ENCODE measurements at places on chromosomes 6 and 20.

- no peak for DNase-seq
These were observed 13.7 kb downstream of the RAET1E start for GRCh38 chr6:149884215-149884614.

DNA sequence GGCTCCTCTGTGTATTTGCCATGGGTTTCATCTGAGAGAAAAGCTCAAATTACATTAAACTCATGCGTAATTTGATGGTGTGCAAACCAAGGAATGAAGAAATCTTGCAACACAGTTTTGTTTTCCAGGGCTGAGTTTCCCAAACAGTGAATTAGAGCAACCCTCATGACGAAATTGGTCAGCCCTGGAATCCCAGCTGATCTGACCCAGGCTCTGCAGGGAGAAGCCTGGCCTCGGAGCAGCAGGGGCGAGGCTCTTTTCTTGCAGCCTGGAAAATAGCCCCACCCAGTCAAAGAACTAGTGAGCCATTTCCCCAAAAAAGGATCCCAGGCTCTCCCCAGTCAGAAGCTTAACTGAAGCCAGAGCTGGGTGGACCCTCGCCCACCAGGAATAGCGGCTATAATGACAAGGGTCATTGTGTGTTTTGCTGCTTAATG lies 107.3 kb upstream of the SNX9 start:
- no peak for DNase-seq

DNA sequence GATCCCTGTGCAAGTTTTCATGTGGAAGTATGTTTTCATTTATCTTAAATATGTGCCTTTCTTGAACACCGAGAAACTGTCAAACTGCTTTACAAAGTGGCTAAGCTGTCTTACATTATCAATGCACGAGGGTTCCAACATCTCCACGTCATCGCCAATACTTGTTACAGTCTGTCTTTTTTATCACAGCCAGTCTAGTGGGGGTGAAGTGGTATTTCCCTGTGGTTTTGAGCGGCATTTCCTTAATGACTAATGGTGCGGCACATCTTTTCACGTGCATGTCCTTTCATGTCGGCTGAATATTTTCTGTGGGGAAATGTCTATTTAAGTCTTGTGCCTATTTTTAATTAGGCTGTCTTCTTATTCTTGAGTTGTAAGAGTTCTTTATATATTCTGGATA lies 280.4 kb downstream of the FOXC1 start:
- DNase-seq = no peak

DNA sequence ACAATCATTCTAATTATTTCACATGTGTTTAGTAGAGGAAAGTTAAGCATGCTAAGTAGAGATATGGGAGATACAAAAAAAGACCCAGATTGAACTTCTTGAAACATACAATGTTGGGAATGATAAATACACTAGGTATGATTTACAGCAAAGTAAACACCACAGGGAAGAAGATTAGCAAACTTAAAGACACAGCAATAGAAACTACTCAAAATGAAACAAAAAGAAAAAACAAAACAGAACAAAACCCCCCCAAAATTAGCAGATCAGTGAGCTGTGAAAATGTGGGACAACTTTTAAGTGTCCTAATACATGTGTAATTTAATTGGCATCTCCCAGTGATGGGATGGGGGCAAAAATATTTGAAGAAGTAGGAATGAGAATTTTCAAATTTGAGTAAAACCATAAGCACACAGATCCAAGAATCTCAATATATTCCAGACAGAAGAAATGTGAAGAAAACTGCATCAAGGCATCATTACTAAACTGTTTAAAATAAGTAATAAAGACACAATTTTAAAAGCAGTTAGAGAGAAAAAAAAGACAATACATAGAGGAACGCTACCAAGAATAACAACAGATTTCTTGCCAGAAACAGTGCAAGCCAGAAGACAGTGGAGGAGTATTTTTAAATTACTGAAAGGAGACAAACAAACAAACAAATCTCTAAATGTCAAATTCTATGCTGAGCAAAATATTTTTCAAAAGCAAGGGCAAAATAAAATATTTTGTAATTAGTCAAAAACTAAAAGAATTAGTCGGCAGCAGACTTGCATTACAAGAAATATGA lies 473.7 kb downstream of the QKI start:
- no peak for DNase-seq

DNA sequence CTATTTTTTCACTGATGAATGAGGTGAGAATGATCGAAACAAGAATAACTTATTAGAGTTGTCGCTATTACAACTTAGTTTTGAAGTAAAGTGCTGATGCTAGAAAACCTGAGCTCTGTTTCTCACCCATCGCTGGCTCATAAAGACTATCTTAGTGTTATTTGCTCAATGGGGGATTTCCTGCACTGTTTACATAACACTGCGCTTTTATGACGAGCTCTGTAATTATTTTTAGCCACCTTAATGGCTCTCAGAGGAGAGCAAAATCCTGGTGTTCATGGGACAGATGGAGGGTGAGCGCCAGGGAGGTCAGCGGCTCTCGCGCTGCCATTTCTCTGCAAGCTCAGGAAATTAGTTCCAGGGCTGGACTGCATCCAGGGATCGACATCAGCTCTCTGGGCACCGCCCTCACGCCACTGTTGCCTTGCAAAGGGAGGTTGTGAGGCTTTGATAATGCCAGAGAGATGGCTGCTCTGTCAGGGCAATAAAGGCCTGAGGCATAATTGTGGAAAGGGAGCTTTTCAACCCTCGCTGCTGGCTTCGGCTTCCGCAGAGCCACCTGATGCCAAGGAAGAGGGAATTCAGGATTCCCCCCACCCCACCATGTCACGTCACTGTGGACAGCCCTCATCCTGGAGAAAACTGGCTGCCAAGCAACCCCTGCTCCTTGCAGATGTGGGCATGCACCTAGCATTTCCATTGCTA lies 72.0 kb downstream of the DACT2 start:
- DNase-seq = peak; percentile 16

DNA sequence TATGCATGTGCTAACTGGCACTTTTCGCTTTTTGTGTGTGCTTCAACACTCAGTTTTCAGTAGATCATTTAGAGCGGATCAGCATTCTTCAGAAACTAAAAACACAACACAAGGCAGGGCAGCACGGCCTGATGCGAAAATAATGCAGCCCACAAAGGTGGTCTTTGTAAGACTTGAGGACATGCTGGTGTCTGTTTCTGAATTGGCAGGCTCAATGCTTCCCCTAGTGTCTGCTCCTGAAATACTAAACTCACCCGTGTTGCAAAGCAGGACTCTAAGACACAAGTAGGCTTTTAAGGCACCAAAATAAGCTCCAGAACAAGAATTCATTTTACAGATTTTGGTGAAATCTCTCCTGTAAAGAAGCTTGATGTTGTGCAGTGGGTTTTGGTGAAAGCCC lies 676.5 kb downstream of the TENT5A start:
- DNase-seq = peak; percentile 18

- DNase-seq = no peak
These were observed 48.7 kb upstream of the FAM83D start for GRCh38 chr20:38877483-38877882.

DNA sequence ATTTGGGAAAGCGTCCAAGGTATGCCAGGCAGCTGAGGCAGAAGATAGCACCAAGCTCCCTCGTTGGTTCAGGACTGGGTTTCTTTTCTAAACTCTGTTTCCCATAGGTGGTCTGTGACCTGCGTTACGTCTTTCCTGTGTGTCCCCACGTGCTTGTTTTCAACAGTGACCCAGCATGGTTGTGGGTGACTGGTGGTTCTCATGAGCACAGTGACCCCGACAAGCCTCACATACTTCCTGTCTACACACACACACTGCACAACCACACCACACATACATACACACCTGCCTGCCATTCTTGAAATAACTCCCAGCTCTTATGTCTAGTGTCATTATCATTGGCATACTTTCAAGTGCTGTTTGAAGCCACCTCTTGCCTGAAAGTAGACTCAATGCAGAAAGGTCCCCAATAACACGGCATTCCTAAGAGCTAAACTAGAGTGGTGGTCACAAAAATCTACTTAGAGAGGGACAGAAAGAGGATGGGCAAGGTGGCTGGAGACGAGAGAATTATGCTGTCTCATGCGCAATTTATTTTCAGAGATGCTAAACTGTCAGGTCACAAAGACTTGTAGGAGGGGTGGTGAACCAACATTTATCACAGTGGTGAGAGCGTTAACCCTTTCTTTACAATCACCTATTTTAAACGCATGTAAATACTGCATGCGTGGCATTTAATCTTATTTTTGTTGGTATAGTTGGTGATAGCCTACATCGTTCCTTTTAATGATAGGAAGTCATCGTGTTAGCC lies 66.7 kb downstream of the GCNT2 start:
- DNase-seq = peak; percentile 73

GRCh38 chr6:35919827-35920751 lies 809 bp downstream of the SRPK1 start:
- DNase-seq = peak; percentile 67

DNA sequence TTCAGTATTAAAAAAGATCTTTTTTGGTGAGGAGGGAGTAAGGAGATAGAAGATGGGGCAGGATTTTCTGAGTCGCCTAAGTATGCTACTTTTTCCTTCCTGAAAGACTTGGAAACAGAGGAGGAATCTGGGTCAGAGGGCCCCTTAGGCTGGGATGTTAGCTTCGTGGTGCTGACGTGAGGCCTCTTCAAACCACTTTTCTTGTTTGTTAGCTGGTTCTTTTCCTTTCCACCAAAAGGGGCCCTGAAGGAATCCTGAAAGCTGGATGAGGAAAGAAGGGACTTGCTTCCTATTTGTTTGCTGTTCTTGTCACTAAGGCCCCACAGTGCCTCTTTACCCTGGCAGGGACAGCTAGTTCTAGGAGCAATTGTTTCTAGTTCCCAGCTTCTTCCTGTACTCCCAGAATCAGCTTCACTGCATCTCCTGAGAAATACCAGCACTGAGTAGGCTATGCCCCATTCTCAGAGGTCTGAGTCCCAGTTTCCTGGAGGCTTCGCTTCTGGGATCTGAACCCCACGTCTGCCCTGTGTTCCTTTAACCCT lies 2.2 kb upstream of the IL20RA start:
- DNase-seq = no peak

GRCh38 chr6:170062209-170062914 lies 228.5 kb downstream of the DLL1 start:
- DNase-seq = no peak

- DNase-seq = no peak
These were observed 3.5 kb downstream of the ARMC2 start for GRCh38 chr6:108851756-108852155.

DNA sequence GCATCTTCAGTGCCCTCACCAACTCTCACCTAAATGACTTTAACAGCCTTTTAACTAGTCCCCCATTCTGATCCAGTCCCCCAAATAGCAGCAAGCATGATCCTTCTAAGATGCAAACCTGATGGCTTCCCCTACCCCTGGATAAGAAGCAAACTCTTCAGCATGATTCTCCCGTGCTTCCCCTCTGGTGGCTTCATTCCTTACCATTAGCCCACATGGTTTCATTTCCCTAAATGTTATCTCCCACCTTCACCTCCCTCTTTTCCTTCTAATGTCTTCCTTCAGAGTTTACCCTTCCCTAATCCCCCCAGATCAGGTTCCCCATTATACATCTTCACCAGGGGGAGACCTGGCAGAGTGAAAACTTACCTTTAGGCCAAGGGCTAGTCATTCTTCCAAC lies 4.0 kb upstream of the RAB5IF start:
- no peak for DNase-seq

- DNase-seq = no peak
These were observed 547 bp downstream of the SAMD5 start for GRCh38 chr6:147508866-147509608.

GRCh38 chr6:132357120-132357519 lies 44.2 kb downstream of the MOXD1 start:
- no peak for DNase-seq

- DNase-seq = peak; percentile 59
These were observed 1.2 kb downstream of the SLC35B2 start for GRCh38 chr6:44255871-44256774.

DNA sequence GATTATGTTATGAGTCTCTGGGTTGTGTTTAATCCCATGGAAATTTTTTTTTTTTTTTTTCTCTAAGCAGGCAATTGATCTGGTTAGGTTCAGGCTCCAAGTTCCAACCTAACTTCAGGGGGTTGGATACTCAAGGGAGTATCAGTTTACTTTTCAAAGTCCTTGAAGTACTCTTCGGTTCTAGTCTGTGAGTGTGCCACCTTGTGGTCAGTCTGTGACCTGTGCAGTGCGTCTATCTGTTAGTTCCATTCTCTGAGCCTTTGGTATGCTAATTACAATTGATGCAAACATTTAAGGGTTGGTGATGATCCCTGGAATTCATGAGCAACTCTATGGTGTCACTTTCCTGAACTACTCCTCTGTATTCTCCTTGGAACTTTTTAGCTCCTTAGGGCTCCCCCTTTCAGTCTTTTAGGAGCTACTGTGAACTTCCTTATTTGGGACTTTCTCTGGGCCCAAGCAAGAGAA lies 342.0 kb downstream of the SOX4 start:
- peak; percentile 66 for DNase-seq

GRCh38 chr6:108142240-108142639 lies 23.6 kb upstream of the NR2E1 start:
- DNase-seq = no peak

DNA sequence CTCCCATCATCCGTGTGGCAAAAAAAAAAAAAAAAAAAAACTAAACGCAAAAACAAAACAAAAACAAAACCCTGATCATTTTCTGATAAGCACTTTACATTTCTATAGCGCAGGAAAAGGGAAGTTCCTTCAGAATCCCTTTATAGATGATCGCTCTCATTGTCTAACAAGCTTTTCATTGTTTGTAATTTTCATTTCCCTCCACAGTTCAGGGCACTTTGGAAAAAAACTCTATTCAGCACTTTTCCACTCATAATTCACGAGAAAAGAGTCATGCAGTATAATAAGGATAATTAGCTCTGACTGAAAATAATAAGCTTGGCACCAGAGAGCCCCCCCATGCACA lies 89.4 kb upstream of the ATXN1 start:
- DNase-seq = peak; percentile 51

GRCh38 chr20:58696411-58696961 lies 3.9 kb downstream of the NPEPL1 start:
- no peak for DNase-seq

DNA sequence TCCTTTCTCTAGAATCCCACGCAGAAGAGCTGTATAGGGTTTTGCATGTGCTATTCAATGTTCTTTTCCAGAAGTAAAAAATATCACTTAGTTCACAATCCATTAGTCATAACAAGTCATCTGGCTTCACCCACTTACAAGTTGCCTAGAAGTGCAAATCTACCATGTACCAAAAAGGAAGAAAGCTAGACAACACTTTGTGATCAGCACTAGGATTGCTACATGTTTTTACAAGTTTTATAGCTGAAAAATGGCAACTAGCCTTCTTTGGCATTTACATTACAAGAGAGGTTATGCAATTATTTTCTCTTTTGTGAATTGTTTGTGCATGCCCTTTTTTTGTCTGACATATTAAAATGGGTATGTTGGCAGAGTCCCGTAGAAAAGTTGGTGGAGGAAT lies 85.6 kb upstream of the PTPRK start:
- no peak for DNase-seq

GRCh38 chr6:10196090-10196489 lies 218.8 kb downstream of the TFAP2A start:
- no peak for DNase-seq

- no peak for DNase-seq
These were observed 394.8 kb upstream of the RNF217 start for GRCh38 chr6:124567401-124567800.

GRCh38 chr6:160277546-160277945 lies 18.9 kb upstream of the SLC22A2 start:
- no peak for DNase-seq

All from hematopoietic multipotent progenitor cell treated with erythropoietin and hydrocortisone succinate and interleukin-3 and kit ligand, for 4 days (in vitro differentiated cells).